ENCODE measurements at places on chromosomes 7 and 10. TPM values are rescaled to one million over a fixed set of nuclear protein-coding genes. Genes with fewer than 3 reads are reported as not detected.

The OR2A7 gene
- total RNA-seq: 0.91 TPM

- DNase-seq: no peak
Measured at GRCh38 chr7:1673581-1674118, 3.6 kb downstream of the ELFN1 start.

DNA sequence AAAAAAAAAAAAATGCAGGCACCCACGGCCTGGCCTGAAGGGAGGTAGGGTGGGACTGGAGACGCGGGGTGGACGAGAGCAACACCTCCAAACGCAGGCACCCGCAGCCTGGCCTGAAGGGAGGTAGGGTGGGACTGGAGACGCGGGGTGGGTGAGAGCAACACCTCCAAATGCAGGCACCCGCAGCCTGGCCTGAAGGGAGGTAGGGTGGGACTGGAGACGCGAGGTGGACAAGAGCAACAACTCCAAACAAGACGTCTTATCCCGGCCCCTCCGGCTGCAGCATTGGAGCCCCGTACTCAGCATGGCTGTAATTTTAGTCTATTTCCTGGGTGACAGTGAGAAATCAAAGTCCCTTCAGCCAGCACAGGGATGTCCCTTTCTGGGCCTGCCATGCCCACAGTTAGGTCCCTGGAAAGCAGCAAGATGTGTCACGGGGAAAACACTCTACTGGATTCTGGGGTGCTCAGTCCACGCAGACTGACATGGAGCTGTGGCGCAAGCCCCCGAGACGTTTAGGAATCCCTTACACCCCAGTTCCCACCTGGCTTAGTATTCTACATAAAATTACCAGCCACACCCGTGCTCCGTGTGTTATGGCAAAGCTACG lies 119.9 kb downstream of the WDR37 start:
- no peak for DNase-seq

- DNase-seq: no peak
Measured at GRCh38 chr7:144713850-144714249, 122.0 kb downstream of the TPK1 start.

DNA sequence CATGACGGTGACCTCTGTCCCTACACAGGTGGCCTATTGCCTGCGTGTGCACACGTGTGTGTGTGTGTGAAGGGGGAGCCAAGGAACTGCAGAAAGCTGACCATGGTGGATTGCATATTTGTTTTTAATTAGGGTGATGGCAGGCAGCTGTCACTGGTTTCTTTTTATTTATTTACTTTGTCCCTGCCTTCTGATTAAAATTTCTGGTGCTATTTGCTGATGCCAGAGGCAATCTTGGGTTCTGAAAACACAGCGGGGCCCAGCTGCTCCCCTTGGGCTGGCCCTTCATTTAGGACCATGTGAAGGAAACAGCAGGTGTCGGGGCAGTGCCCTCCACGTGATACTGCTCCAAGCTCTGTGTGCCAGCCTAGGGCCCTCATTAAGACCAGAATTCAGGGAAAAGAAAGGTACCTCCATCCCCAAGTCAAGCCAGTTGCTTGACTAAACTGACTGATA lies 71.3 kb upstream of the PODXL start:
- DNase-seq: no peak

DNA sequence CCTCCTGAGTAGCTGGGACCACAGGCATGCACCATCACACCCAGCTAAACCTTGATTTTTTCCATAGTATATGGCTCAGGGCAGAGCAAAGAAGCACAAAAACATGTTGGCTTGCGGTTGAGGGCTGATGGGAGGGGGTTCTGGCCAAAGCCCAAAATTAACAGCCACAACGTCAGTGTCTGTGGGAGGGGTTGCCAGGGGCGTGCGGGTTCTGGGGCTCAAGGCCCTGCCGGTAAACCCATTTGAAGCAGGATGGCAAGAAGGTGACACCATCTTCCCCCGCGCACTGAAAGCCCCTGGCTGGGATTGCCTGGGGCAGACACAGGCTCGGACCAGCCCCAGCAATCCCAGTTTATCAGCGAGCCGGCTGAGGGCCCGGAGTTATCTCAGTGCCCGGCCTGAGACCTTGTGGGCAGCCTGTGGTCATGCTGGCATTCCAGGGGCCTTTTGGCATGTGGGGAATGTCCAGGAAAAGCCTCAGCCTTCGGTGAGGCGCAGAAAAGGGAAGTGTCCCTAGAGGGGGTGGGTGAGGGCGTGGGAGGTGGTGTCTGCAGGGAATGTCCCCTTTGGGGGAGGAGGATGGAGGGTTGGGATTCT lies 167.7 kb upstream of the TNRC18 start:
- no peak for DNase-seq

The LOXL4 gene
- 0.27 TPM for total RNA-seq

DNA sequence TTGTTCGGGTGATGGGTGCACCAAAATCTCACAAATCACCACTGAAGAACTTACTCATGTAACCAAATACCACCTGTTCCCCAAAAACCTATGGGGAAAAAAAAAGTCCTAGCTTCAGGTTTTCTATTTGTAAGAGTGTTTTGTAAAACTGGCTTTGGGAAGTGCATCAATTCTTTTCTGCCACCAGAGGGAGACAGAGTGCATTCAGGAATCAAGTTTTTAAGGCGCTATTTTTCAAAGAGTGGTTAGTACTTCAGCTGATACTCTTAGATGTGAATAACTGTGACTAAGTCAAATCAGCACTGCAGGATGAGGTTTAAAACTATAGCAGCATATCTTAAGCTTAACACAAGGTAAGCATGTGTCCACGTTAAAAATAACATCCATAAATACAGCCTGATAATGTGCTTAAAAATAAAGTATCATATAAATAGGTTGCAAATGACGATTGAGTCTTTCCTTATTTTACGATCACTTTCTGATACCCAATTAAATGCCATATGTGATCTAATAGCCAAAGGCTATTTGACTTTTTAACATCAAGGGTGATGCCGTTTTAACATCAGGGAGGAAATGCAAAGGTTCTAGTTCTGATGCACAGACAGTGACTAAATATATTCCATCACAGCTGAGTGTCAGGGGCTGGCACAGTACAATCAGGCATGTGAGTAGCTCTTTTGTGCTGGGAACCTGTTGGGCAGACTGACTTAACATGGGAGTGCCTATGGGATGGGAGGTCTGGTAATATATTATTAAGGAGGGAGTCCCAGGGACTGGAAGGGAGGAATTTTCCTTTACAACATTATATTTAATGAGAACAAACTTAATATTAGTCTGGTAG lies 10.6 kb upstream of the LYZL2 start:
- DNase-seq: peak; percentile 5

The SPDYE9 gene
- not detected for total RNA-seq

DNA sequence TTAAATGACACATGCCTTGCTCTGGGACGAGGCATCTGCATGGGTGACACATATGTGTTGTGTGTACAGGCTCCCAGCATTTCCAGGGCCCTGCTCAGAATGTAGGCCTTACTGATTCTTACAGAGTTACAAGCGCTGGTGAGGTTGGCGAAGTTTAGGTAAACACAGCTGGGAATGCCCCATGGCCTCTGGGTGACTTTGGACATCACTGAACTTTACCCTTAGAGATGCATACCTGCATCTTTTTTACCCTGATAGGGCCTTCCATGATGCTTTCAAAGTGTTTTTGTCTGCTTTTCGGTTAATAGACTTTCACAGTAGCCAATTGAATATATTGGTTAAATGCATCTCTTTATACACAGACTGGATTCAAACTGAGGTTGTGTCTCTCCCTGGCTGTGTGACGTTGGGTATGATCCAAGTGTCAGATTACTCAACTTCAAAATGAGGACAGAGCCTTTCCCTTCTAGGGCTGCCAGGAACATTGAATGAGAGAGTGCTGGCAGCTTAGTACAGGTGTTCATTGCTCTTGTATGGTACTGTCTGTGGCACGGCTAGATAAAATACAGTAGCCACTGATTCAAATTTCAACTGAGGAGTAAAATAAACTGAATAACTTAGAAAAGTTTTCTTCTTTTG lies 29.5 kb downstream of the EGFR start:
- no peak for DNase-seq
